ENCODE measurements at places on chromosomes 7 and 10.

DNA sequence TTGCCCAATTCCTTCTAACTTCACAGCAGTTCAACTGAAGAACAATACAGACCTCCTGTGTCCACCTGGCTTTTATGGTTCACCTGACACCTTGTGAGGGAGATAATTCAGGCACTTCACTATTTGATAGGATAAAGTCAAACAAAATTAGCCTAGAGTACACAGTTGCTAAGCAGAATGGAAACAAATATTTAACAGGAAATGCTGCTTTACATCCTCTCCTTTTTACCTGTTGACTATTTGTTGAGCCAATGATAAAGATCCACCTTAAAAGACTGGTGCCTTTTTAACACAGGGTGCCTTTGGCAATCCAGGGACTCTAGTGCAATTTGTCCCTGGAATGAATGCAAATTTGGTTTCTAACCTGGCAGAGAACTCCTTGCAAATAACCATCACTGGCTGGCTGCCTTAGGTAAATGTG, 39.8 kb downstream of the ITPRID1 start:
- no peak for DNase-seq

DNA sequence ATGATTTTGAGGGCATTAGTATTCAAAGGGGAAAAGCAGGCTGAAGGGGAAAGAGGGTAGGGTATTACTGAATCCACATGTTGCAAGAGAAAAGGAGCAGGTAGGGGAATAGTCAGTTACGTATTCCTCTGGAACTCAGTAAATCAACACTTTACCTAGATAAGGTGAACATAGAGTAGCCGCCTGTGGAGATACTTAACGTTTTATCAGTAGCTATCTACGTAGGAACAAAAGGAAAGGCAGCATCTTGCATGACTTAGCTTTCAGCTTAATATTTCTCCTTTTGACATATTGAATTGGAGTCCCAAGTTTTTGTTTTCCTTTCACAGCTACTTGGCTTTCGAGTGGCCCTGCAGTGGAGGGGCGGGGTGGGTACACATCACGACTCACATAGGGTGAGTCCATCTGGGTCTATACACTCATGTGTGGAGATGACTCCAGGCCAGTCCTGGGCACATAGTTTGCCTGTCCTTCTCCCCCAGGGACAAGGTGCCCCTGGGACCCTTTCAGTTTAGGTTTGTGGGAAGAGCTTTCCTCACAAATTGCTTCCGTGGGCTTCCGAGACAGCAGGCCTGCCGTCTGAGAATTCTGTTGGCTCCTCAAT, 48.1 kb downstream of the CCNY start:
- no peak for DNase-seq

DNA sequence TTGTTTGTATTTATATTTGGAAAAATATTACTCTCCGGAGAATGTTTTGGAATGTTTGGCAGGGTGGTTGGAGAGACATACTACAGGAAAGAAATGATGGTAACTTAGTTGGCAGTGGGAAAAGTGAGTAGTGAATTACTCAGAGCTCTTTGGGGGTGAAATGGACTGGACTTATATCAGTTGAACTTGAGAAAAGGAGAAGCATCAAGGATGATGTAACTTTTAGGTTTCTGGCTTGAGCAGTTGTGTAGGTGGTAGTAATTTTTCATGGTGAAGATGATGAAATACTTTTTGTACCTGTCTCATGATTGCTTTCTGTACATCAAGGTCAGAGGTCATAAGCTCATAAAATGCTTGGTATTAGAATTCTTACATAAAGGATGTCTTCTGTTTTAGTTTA, 617.2 kb downstream of the AUTS2 start:
- no peak for DNase-seq

DNA sequence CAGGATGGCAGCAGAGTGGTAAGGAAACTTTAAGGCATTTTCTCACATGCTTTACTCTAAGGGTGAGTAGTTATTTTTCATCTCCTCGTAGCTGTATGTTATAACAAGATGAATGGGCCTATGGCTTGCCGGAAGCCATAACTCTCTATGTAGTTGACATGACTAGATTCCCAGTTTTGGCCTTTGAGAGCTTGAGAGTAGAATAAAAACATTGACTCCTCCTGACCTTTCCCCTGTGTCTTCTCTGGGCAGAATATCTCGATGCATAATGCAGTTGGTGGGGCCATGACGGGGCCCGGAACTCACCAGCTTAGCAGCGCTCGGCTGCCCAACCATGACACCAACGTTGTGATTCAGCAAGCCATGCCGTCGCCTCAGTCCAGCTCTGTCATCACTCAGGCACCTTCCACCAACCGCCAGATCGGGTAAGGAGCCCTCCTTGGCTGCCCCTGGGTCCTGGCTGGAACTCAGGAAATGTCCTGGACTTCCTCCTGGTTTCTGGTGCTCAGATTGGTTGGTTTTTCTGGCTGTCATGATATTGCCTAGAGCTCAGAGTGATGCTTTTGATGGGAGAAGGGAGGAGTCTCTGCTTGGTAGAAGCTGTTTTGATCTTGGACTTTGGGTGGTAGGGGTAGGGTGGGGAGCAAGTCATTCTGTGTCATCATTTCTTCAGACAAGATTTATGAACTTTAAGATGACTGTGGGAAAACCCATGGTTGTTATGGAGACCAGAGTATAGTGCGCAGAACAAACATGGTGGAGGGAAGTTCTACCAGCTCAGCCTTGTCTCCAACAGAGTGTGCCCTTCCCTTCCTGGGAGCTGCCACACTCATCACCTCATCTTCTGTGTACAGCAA, 158.0 kb downstream of the CREB5 start:
- no peak for DNase-seq

DNA sequence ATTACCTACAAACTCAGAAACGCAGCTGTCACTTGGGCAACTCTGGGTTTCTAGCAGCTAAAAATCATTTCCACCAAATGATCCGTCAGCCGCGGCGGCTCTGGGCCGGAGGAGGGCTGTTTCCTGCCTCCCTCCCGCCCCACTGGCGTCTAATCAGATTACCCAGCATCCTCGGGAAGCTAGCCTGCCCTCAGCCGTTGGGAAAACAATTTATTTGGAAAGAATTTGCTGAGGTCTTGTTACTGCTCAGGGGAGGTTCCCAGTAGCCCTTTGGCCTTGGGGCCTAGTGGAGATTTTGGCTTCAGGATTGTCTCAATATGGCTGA, 65.0 kb upstream of the ADGRA1 start:
- DNase-seq = no peak

DNA sequence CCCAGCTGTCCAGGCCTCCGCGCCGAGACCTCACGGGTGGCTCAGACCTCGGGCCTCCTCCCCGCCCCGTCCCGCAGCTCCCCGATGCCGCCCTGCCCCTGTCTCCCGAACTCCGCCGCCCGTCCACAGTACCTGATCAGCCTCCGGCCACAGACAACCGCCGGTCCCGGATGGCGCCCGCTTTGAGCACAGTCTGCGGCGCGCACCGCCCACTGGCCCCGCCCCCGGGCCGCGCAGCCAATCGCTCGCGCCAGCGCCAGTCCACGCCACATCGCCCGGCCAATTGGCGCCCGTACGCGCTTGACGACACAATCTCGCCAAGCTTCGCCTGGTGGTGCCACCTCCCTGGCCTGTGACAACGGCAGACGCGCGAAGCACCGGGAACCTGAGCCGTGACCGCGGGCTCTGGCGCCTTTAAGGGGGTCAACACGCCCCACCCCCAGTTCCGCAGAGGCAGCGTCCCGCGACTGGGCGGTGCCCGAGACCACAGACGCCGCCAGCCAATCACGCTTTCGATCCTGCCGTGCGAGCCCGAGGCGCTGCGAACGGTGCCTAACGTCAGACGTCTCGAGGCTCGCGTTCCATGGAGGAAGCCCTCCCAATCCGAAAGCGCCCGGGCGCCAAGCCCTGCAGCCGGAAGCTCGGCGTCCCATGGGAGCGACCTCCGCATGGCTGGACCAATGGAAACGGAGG, at the start of gene IDI1:
Gene IDI1 (minus strand): TSS at position 388 of the 693 bp plus-strand sequence. CDS start 116 bp downstream, at position 272.
- DNase-seq = peak; percentile 98

GRCh38 chr10:86652361-86653202, 1.8 kb upstream of the OPN4 start:
- DNase-seq = no peak

- no peak for DNase-seq
These were observed 22.1 kb downstream of the TMEM106B start for GRCh38 chr7:12233175-12233574.

- no peak for DNase-seq
These were observed 247.0 kb upstream of the HABP2 start for GRCh38 chr10:113305871-113306270.

- DNase-seq = no peak
These were observed 36.9 kb downstream of the FRMPD2 start for GRCh38 chr10:48237259-48238250.

GRCh38 chr10:132345345-132345744, 13.4 kb downstream of the LRRC27 start:
- DNase-seq = no peak

DNA sequence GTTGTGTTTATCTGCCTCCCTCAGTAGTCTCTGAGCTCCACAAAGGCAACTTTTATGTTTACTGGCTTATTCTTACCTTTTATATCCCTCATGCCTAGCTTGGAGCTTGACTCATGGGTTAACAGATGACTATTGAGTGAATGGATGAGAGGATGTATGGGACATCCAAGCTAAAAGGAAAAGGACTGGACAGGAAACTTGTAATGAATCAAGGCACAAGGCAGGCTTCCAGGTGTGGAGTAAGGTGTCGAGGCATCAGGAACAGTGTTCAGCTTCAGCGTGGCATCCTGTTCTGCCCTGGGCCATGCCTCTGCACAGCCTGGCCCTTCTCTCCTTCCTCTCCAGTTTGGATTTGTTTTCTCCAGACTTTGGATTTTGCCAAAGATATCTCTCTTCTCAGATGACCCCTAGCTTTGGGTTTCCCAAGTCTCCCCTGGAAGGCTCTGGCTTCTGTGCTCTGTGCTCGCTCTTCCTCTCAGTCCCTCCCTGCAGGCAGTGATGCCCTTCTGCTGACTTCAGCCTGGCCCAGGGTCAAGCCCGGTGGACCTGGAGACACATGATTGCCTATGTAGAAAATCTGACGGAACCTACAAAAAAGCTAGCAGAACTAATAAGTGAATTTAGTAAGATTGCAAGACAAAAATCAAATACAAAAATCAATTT, 367.3 kb downstream of the CXCL12 start:
- no peak for DNase-seq

DNA sequence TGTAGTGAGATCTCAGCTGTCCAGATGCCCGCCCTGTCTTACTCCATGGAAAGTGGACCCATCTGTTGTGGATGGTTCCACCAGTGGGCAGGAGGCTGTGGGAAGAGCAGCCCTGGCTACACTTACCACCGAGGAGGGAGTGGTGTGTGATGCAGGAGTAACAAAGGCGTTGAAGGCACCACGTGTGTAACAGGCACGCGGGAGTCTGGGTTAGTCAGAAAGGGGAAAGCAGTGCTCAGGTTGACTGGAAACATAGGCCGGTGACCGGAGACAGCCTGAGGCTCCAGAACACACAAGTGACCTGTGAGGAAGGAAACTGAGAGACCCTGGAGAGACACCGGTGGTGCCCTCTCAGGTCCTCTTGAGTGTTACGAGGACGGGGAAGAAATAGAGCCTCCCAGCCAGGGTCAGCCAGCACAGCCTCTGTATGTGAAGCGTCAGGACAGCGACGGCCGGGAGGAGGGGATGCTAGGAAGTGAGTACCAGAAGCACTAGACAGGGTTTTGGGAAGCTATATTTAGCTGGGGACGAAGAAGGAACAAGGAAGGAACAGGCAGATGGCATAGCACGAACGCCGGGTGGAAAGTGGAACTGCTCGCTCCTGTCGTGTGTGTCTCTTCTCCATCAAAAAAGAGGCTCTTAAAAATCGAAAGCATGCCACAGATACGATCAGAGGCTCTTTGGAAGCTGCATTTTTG, 51.7 kb downstream of the DAGLB start:
- DNase-seq = no peak

DNA sequence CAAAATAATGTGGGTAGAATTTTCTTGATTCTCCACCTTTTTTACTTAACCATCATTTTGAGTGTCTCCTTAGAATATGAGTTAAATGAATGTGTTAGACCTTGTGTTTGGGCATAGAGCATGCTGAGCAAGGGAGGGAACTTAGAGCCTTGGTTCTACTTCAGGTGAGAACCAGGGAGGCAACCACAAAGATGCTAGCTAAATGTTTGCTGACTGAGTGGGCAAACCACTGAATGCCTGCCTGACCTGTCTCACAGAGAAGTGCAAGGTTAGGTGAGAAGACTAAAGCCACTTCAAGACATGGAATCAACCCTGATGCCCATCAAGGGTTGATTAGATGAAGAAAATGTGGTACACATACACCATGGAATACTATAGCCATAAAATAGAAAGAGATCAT, 242.6 kb upstream of the ZNF32 start:
- DNase-seq = no peak

- no peak for DNase-seq
These were observed 3.7 kb downstream of the HBP1 start for GRCh38 chr7:107172276-107173032.
